Camera-type eye (tissue), 1 donor: ENCODE measurements at places on chromosomes 12 and 14. TPM values are rescaled to one million over a fixed set of nuclear protein-coding genes. Genes with fewer than 3 reads are reported as not detected.

Gene STXBP6
- 13.9 TPM for total RNA-seq

Gene CD69
- 9.8 TPM for total RNA-seq

Gene GPR68
- 2.1 TPM for total RNA-seq

Gene TEDC1
- 9.5 TPM for total RNA-seq

Gene KRT72
- not detected for total RNA-seq

Gene PTPRR
- 18.5 TPM for total RNA-seq
